ENCODE measurements at places on chromosomes 7 and 10. TPM values are rescaled to one million over a fixed set of nuclear protein-coding genes. Genes with fewer than 3 reads are reported as not detected.

DNA sequence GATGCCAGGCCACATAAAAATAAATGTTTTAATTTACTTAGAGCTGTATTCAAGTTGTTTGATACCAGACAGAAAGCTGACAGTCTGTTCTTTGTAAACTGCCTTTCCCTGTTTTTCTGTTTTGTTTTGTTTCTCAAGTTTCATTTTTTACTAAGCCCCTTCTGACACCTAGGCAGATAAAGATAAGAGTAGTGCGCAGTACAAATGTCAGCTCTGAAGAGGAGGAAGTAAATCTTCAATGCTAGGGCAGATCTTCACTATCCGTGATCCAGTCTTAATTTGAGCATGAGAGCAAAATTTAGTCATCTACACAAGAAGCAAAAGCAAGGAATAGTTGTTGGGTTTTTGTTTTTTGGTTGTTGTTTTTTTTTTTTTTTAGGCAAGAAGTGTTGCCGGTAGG lies 27.3 kb downstream of the MTURN start:
- no peak for DNase-seq

DNA sequence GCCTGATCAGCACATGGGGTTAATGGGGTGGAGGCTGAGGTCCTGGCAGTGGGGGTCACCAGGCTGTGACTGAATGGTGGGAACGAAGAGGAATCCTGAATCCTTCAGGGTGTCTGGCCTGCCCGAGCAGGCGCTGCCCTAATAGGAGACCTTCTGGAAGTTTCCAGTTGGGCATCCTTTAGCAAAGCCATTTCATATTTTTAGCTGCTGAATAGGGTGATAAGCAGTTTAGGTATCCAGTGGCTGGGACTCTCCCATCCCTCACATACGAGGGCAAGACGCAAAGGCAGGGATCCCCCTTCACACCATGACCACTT lies 159.3 kb downstream of the SH3PXD2A start:
- no peak for DNase-seq

GRCh38 chr10:78728176-78728575 lies 340.6 kb upstream of the ZMIZ1 start:
- peak; percentile 69 for DNase-seq

DNA sequence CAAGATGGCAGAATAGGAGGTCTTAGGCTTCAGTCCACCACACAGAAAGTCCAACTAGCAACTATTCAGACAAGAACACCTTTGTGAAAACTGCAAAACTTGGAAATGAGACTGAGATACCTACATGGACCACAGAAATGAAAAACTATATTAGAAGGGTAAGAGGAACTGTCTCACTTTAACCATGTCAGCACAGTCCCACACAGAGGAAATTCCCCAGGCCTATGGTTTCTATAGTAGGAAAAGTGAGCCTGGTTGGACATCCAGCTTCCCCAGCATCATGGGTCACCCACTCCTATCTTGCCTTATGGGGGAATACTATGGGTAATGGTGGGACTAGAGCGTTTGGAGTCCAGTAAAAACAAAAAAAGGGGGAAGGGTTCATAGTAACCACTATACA lies 38.8 kb upstream of the CDK6 start:
- no peak for DNase-seq

DNA sequence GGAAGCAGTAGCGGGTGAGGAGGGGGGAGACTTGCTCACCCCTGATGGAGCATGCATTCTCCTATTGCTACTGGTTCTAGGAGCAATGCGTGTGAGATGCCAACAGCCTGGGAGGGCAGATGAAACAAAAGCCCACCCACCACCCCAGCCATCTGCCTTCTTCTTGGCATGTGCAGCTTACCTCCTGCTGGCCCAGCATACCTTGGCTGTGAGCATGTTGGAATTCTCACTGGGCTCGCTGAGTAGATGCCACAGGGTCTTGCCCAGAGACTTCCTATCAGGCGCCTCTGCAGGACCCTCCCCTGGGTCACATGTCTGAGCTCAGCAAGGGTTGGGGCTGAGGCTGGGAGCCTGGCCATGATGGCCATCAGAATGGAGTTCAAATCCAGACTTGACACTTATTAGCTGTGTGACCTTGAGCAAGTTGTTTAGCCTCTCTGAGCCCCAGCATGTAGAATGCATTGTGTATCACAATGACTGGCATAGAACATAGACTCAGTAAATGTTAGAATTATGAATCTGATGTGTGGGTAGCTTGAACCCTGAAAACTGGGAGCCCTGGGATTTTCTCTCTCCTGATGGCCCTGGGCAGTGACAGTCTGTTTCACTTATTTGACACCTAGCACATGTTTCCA lies 38.2 kb downstream of the CDH23 start:
- DNase-seq, result no peak

DNA sequence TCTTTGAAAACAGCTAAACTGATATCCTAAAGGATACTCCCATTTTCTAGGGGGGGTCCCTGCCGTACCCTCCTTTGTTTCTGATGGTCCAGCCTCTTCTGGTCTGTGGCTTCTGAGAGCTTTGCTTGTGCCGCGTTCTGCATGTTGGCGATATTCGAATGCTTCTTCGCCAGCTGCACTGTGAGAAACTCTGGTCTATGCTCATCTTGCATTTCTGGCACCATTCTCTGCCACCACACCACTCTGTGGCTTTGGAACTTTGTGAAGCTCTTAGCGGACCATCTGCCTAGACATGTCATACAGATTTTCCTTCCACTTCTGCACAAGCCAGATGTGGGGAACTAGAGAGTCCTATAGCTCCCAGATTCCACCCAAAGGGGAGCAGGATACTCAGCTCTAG lies 197.2 kb downstream of the REEP3 start:
- no peak for DNase-seq

DNA sequence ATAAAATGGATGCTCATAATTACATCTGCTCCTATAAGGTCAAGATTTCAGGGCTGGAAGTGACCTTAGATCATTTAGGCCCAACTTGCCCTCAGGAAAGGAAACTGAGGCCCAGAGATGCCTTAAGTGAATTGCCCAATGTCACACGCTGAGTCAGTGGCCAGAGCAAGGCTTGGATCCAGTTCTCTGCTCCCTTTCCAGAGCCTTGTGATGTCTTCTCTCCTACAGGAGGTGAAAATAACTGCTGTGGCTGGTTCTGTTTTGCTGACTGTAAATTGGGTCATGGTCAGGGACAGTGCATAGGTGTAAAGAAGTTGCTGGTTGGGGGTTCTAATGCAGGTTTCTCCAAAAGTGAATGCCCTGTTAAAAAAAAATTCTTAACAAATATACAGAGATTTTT lies 91.3 kb downstream of the TCF7L2 start:
- no peak for DNase-seq

The MCMBP gene
- 30.3 TPM for total RNA-seq

The TMEM130 gene
- total RNA-seq, result 0.30 TPM

The HMX2 gene
- total RNA-seq, result not detected
